ENCODE measurements at places on chromosomes 5 and 9.
A peak's percentile ranks its signal among the peaks of the same experiment; 100 is the strongest.

- DNase-seq = no peak
Observed at GRCh38 chr5:91257301-91257700, 125.8 kb downstream of the ARRDC3 start.

DNA sequence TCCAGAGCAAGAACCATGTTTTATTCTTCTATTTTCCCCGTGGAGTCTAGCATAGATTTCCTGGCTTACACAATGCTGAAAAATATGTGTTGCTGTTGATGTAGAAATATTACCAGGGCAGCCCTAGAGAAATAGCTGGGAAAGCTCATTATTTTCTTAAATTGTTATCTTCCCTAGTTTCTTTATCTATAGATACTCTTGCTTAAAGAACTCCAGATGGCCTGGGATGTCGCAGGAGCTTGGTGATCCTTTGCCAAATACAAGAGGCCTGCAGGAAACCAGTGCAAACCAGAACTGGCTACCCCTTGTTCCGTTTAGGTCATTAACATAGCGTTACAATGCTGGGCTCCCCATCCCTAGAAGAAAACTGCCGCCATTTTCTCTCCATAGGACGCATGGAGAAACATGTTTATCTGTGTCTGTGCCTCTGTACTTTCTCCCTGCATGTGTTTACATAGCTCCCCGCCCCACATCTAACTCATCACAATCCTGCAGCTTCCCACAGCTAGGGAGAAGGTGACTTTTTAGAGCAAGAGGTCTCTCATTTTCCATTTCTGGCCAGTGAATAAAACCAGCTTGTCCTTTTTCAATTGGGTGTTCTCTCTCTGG is 6.4 kb downstream of the PRLR start:
- no peak for DNase-seq

DNA sequence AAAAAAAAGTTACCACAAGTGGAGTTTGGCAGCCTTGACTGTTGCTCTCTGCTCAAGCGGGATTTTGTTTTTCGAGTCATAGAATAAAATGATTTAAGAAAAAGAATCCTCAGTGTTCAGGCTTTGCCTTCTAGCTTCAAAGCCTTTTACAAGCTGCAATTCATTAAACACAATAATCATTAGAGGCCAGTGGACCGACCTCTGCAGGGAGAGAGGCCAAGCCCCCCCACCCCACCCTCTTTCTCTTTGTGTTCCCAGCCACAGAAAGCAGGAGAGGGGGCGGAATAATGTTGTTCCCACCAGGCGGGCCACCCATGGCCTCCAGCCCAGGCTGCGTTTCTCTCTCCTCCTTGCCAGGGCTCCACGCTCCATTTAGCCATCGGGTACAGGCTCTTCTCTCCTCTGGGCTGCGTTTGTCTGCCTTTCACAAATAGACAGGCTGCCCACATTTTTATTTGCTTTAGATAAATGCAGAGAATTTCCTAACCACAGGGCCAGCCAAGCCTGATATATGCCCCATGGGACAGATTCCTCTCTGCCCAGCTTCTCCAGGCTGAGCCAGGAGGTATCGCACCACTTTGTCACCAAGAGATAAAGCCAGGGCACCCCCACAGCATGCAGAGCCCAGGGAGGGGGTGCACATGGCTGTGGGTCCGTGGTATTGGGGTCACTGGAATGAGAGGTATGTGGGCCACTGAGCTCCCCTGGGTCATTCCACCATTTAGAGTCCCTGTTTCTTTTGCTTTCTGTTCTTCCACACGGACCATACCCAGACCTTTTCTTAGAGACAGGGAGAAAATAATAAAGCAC is 318.8 kb downstream of the PIK3R1 start:
- DNase-seq = peak; percentile 47

DNA sequence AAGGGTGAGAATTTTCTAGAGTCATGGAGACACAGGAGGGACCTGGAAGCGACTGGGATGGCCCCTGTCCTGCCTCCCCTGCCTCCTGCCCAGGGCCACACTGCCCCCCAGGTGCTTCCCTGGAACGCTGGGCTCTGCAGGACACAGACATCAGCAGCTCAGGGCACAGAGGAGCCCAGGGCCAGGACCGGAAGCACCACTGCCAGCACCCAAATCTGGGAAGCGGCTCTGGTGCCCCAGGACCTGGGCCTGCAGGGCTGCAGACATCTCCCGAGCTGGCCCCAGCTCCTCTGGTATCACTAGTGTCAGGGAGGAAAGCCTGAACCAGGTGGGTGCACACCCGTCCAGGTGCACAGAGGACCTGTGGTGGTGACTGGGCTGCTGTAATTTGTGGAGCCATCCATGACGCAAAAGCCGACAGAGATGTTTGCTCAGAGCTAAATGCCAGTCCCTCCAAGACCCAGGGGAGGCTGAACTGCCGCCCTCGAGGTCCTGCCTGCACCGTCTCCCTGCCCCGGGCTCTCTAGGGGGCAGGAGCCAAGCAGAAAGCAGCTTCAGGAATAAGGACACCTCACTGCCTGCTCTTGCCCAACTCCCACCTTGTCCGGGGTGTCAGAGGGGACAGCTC is 46.0 kb upstream of the SIMC1 start:
- no peak for DNase-seq

DNA sequence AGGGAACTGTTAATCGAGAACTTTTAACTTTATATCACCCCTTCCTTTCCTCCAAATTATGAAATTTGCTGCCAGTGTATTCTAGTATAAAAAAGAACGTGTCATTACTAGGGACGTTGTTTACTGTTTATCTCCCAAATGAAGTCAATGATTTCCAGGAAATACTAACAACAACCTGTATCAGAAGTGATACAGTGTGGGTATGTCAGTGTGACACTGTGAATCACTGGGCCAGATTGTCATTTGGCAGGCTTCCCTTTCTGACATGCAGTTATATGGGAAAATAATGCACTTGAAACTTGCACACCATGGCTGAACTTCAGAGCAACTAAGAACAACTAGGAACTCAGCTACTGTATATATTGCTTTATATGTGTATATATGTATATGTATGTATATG is 12.6 kb downstream of the ZNF462 start:
- no peak for DNase-seq

DNA sequence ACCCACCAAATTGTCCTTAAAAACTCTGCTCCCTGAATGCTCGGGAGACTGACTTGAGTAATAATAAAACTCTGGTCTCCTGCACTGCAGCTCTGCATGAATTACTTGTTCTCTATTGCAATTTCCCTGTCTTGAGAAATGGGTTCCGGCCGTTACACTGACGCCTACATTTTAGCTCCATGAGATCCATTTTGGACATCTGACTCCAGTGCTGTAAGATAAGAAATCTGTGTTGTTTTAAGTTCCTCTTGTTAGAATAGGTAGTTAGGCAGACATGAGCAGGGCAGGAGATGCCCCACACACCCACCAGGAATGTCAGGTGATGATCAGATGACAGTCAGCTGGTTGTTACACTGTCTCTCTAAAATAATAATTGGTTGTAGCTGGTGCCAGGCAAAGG is 125.8 kb upstream of the SHB start:
- DNase-seq = no peak

- no peak for DNase-seq
Observed at GRCh38 chr5:158796812-158797497, 302.8 kb downstream of the EBF1 start.

DNA sequence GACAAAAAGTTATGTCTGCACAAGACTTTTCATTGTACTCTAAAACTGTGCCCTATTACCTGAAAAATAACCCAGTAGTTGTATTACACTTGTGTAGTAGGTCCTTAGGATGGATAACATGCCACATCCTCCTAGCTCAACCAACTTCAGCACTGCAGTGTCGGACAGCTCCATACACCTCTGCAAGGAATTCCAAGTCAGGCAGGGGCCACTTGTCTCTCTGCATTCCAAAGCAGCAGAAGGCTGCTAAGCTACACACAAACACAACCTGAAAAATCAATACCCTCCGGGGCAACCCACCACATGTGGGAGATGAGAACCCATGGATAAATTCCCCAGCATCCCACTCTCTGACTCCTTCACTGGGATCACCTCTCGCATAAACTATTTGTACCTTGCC is 50.2 kb downstream of the MED10 start:
- peak; percentile 58 for DNase-seq

DNA sequence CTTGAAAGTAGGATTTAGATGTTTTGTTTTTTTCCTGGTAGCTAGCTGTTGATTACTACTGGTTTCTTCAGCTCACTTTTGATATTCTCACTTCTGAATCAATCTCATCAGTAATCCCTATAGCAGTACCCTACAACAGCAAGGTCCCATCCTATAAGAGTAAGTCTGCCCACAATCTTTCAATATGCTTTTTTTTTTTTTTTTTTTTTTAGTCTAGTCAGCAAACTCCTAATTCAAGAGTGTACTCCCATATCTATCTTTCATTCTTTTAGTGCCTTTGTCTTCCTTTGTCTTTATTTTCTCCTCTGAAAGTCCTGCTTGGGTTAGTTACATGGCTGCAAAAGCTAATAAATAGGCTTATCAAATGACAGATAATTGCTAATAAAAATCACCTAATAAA is 362.4 kb upstream of the RIOK2 start:
- no peak for DNase-seq

- DNase-seq = no peak
Observed at GRCh38 chr5:130337179-130337888, 433.1 kb downstream of the CHSY3 start.

DNA sequence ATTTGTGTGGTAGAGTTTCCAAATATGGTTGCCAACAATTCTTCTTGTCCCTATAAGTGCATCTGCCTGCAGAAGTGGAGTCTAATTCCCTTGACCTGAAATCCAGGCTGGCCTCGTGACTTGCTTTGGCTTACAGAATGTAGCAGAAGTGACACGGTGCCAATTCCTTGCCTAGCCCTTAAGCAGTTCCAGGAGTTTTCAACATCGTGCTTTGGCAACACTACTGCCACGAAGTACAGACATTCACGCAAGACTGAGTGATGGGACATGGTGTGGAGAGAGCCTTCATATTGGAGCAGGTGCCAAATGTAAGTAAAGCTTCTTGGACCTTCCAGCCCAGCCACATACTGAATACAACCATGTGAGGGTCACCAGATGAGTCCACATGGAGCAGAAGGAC is 92.9 kb upstream of the NEK6 start:
- no peak for DNase-seq

GRCh38 chr5:60700416-60700757 is 421 bp upstream of the DEPDC1B start:
- no peak for DNase-seq

Measured in PC-9 (cell line).